ENCODE measurements at places on chromosomes 12 and 14. TPM values are rescaled to one million over a fixed set of nuclear protein-coding genes. Genes with fewer than 3 reads are reported as not detected.

Gene DDX47
- 22.7 TPM for total RNA-seq

- DNase-seq = no peak
These were observed 35.8 kb downstream of the FBXO34 start for GRCh38 chr14:55306938-55307589.

GRCh38 chr14:45811155-45811554, 558.2 kb upstream of the MIS18BP1 start:
- no peak for DNase-seq

GRCh38 chr12:101414533-101415119, 7.1 kb upstream of the ARL1 start:
- DNase-seq = no peak

All from left lobe of liver (tissue), 2 donors.